Fibroblast of upper back skin (primary cell): ENCODE measurements at places on chromosomes 5 and 9.
A peak's percentile ranks its signal among the peaks of the same experiment; 100 is the strongest.

GRCh38 chr9:26502311-26502710 lies 390.3 kb downstream of the CAAP1 start:
- DNase-seq, result no peak

DNA sequence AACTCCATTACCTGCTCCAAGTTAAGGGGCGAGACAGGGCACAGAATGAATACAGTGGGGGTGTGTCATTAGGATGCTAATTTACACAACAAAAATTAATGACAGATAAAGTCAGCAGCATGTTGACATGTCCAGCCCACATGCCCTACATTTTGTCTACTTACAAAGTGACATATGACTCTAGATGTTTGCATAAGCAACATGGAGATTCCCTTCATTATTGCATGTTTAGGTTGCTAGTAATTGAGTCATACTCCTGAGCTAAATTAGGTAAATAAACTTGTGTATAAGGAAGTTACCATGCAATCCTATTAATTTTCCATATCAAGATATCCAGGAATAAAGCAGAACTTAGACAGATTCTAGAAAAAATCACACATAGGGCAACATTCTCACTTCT lies 232.2 kb downstream of the PDE4D start:
- DNase-seq, result no peak

DNA sequence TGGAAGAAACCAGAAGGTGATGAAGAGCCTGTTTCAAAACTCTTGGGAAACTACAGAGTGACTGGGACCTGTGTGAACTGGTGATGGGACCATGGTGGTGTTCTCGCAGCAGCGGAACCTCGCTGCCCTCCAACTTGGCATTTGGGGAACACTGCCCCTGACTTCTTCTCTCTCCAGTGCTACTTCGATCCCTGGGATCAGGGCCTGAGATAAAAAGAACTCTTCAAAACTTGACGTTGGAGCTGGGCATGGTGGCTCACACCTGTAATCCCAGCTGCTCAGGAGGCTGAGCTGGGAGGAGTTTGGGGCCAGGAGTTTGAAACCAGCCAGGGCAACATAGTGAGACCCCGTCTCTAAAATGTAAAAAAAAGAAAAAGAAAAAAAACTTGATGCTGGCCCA lies 18.1 kb downstream of the PITX1 start:
- DNase-seq, result no peak

GRCh38 chr9:111572950-111573604 lies 26.4 kb downstream of the PTGR1 start:
- DNase-seq, result peak; percentile 96

- no peak for DNase-seq
Measured at GRCh38 chr9:131605770-131606590, 60.7 kb downstream of the PRRT1B start.

DNA sequence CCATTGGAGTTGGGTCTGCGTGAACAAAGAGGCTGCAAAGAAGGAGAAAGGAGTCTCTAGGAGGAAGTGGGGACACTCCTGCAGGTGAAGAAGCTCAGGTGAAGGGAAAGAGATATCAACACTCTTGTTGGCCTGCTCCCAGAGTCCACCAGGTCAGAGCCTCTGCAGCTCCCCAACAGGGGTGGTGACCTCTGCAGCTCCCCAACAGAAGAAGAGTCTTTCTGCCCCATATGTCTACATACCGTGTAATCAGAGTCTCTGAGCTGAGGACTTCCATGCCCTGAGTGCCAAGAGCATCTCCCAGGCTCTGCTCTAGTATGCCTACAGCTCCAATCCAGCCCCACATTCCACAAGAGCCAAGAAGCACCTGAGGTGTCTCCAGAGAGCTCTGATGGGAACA lies 67.4 kb upstream of the TRPC7 start:
- no peak for DNase-seq

GRCh38 chr5:122078116-122079110 lies at the start of gene LOX:
TSS of gene LOX (minus strand) at chr5:122078259. CDS start at chr5:122077985, 274 bp downstream.
- DNase-seq, result peak; percentile 100

- DNase-seq, result peak; percentile 57
Measured at GRCh38 chr5:132458226-132458560, 32.4 kb downstream of the IRF1 start.

DNA sequence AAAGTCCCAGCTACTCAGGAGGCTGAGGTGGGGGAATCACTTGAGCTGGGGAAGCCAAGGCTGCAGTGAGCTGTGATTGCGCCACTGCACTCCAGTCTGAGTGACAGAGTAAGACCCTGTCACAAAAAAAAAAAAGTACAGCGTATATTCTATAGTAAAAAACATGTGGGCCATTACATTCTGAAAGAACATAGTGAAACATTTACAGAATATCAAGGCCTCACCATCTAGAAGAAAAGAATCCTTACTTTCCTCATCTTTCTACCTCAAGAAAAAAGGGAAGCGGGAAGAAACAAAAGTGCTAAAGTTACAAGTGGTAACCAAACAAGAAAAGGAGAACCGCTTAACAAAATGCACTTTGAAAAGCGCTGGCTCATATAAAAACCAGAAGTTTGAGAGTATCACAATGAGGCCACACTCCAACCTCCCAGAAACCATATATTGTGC lies 5.7 kb upstream of the SYK start:
- no peak for DNase-seq

DNA sequence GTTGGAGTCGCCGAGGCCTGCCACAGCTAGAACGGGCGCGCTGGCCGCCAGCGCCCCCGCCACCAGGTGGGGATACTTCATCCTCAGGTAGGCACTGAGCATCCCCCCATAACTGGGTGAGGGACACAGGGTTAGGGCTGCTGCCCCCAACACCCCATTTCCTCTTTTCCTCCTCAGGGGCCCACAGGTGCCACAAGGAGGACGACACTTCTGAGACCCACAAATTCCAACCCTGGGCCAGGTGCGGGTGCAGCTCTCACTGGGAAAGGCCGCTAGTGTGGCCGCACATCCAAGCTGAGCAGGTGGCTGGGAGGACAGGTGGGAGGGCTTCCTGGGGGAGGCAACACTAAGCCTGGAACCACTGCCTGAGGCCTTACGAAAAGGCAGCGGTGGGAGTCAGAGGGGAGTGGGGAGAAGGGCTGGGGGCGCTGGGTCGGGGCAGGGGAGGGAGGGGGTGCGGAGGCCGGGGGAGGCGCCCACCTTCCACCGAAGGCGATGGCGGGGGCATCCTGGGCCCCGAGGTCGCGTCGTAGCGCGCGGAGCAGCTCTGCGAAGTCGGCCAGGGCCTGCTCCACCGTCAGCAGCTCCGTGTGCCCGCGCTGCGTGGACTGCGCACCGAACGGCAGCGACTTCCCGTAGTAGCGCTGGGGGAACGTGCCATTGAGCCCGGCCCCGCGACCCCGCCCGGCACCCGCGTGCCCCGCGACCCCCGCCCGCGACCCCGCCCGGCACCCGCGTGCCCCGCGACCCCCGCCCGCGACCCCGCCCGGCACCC lies 961 bp downstream of the DPP7 start:
- no peak for DNase-seq

GRCh38 chr9:88996046-88996920 lies 5.0 kb downstream of the S1PR3 start:
- DNase-seq, result no peak

DNA sequence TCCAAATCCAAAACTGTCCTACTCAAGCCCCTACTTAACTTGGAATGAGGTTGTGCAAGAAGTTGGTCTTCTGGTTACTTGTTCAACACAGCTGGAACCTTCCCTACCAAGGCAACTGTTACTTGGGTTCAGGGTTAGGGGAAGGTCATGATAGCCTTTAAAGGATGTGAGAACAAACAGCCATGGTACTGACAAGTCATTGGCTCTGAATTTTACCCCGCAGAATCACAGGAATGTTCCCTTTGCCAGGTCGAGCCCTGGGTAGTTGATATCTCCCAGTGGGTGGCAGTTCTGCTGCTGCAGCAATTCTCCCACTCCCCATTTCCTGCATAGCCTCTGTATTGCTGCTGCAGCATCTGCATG lies 396.1 kb upstream of the MPDZ start:
- no peak for DNase-seq

DNA sequence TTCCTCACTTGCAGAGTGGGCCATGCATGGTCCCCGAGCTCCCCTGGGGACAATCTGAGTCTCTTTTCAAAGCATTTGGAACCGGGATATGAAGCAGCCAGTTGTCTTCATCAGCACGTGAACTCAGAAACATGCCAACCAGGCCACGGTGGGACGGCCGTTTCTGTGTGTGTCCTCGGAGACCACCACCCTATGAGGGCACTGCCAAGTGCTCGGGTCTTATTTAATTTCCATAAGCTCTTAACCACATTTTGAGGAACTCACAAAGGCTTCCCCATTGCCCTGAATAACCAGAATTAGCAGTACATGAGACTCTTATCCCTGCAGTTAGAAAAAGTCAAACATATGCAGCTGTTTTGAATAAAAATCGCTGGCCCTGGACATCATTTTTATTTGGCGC lies 60.1 kb downstream of the OTULIN start:
- no peak for DNase-seq

- DNase-seq, result no peak
Measured at GRCh38 chr5:135340568-135340967, 58.5 kb downstream of the MACROH2A1 start.
